ENCODE measurements at places on chromosomes 3 and 15. TPM values are rescaled to one million over a fixed set of nuclear protein-coding genes. Genes with fewer than 3 reads are reported as not detected.

Gene GATM
- total RNA-seq: 69.4 TPM

Gene NOX5
- total RNA-seq: 29.2 TPM

Gene CTXND1
- total RNA-seq: 3.7 TPM

Gene ACKR4
- total RNA-seq: 2.6 TPM

Gene APEH
- 63.5 TPM for total RNA-seq

Gene ADAMTS9
- 36.5 TPM for total RNA-seq

Gene PSTPIP1
- 74.9 TPM for total RNA-seq

Gene SNTN
- total RNA-seq: not detected

Gene SLC24A5
- total RNA-seq: not detected

Gene DNAJB8
- total RNA-seq: not detected

Gene DNASE1L3
- 245 TPM for total RNA-seq

Gene SYNM
- 9.4 TPM for total RNA-seq

Gene CTXN2
- total RNA-seq: not detected

Gene ANKRD63
- not detected for total RNA-seq
